ENCODE measurements at places on chromosomes 1 and 21. TPM values are rescaled to one million over a fixed set of nuclear protein-coding genes. Genes with fewer than 3 reads are reported as not detected.

- H3K36me3 ChIP-seq: no peaks in the 10 kb centered on the region
- peak; percentile 28 for DNase-seq
- no peak overlapping the region for H3K27ac ChIP-seq
Measured at GRCh38 chr1:20552728-20553445, 514 bp downstream of the FAM43B start.

DNA sequence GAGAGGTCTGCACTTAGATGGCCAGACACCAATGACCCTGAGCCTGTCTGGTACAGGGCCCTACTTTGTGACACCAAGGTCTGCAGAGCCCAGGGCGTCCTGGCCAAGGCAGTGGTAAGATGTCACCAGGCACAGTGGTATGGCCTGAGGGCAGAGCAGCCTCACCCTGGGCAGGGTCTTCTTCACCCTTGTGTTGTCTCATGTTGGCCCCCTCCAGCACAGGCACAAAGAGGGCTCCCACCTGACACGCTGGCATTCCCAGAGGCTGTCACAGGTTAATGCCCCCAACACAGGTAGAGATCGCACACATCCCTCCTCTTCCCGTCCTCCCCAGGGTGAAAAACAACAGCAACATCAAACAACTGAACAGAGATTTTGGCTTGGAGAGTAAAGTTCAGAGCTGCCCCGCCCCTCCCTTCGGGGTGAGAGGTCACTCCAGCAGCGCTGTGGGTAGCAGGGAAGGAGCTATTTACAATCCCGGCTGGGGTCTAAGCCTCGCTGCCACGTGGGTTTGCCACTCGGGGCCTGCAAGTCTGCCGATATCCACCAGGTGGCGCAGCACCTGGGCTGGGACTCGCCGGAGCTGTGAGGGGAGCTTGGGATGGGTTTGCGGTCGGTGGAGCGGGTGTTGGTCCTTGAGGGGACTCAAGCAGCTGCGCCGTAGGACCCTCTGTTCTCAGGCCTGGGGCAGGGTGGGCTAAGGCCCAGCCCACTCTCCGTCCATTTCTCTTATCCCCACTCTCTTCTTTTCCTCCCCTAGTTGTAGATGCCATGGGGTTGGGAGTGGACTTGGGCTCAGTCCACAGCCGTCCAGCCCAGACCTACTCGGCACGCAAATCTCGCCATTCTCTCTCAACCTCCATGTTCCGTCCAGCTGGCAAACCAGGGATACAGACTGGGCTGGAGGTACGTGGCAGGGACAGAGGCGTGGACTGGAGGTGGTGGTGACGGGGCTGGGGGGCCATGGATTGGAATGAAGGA, 12.7 kb downstream of the EFNA3 start:
- DNase-seq: peak; percentile 79
- no peaks in the 10 kb centered on the region for H3K27me3 ChIP-seq
- H3K4me1 ChIP-seq: peaks cover 3% of the 10 kb centered on the region
- no peak overlapping the region for H3K4me3 ChIP-seq
- no peak overlapping the region for H3K27ac ChIP-seq

- H3K27me3 ChIP-seq: no peaks in the 10 kb centered on the region
- no peaks in the 10 kb centered on the region for H3K36me3 ChIP-seq
- H3K4me3 ChIP-seq: no peak overlapping the region
- no peak overlapping the region for H3K27ac ChIP-seq
- no peak for DNase-seq
- H3K4me1 ChIP-seq: peaks cover 27% of the 10 kb centered on the region
Measured at GRCh38 chr1:55702064-55702463, 486.9 kb upstream of the USP24 start.

DNA sequence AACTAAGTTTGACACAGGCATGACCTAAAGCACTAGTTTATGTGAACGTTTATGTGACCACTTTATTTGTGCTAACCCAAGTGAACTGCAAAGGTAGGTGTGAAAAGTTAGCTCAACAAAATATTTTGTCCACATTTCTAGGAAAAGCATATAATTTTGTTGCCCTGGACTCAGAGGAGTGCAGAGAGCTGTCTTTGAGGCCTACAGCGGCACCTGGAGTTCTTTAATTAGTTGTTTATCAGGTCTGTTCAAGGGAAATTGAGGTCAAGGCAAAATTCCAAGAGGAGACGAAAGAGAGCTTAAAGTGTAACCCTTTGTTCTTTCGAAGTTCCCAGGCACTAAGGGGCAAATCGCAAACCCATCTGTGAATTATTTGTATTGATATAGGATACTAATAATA, 1.3 kb downstream of the GIPC2 start:
- no peaks in the 10 kb centered on the region for H3K36me3 ChIP-seq
- no peak for DNase-seq
- H3K27ac ChIP-seq: peak overlapping the region; percentile 85
- H3K4me3 ChIP-seq: no peak overlapping the region
- H3K4me1 ChIP-seq: peaks cover 8% of the 10 kb centered on the region

- H3K4me1 ChIP-seq: no peaks in the 10 kb centered on the region
- no peak for DNase-seq
- no peaks in the 10 kb centered on the region for H3K36me3 ChIP-seq
- no peak overlapping the region for H3K27ac ChIP-seq
- H3K4me3 ChIP-seq: no peak overlapping the region
Measured at GRCh38 chr1:186291271-186291670, 83.8 kb downstream of the TPR start.

DNA sequence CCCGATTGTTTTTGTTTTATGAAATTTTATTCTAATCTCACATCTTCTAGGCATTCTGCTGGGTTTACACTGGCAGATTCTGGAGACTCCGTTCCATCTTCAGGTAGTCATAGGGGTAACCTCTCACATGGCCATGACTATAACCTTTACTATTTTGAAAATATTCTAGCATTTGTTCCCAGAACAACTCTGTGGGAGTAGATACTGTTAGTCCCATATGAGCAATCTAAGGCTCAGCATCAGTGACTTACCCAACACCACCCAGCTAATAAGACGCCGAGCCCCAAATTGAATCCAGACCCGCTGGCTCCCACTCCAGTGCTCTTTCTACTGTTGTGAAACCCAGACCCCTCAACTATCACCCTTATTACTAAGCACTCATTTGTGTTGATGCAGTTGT, 9.8 kb downstream of the ADAMTS4 start:
- H3K4me3 ChIP-seq: no peak overlapping the region
- no peak for DNase-seq
- no peak overlapping the region for H3K27ac ChIP-seq
- H3K36me3 ChIP-seq: no peaks in the 10 kb centered on the region
- peaks cover 7% of the 10 kb centered on the region for H3K4me1 ChIP-seq

DNA sequence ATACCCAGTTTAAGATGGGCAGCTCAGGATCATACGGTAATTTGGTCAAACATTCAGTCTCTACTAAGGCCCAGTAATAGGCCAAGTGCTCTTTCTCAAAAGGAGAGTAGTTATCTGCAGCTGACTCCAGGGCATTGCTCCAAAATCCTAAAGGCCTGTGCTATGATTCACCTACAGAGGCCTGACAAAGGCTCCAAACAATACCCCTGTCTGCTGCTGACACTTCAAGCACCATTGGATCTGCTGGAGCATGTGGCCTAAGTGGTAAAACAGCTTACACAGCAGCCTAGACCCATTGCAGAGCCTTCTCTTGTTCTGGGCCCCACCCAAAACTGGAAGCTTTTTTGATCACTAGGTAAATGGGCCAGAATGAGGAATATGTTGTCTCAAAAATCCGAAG, 22.8 kb downstream of the SLAMF7 start:
- H3K27me3 ChIP-seq: no peaks in the 10 kb centered on the region
- no peak overlapping the region for H3K27ac ChIP-seq
- DNase-seq: no peak
- no peak overlapping the region for H3K4me3 ChIP-seq
- H3K4me1 ChIP-seq: no peaks in the 10 kb centered on the region

- peak; percentile 51 for DNase-seq
- no peaks in the 10 kb centered on the region for H3K4me1 ChIP-seq
- no peaks in the 10 kb centered on the region for H3K36me3 ChIP-seq
Measured at GRCh38 chr1:201125019-201125418, 2.0 kb downstream of the ASCL5 start.

DNA sequence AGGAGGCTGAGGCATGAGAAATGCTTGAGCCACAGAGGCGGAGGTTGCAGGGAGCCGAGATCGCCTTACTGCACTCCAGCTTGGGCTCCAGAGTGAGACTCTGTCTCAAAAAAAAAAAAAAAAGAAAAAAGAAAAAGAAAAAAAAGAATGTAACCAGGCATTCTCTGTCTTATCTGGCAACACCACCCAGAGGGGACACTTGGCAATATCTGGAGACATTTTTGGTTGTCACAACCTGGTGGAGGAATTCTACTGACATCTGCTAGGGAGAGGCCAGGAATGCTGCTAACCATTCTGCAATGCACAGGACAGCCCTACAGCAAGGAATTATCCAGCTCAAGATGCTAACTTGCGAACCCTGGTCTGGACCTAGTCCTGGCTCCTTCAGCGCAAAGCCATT, 2.3 kb upstream of the CNR2 start:
- H3K27me3 ChIP-seq: no peaks in the 10 kb centered on the region
- DNase-seq: no peak
- H3K4me1 ChIP-seq: no peaks in the 10 kb centered on the region
- no peak overlapping the region for H3K27ac ChIP-seq

- no peaks in the 10 kb centered on the region for H3K36me3 ChIP-seq
- no peak overlapping the region for H3K27ac ChIP-seq
- peak; percentile 60 for DNase-seq
- no peak overlapping the region for H3K4me3 ChIP-seq
Measured at GRCh38 chr1:198449727-198450433, 90.6 kb downstream of the ATP6V1G3 start.

DNA sequence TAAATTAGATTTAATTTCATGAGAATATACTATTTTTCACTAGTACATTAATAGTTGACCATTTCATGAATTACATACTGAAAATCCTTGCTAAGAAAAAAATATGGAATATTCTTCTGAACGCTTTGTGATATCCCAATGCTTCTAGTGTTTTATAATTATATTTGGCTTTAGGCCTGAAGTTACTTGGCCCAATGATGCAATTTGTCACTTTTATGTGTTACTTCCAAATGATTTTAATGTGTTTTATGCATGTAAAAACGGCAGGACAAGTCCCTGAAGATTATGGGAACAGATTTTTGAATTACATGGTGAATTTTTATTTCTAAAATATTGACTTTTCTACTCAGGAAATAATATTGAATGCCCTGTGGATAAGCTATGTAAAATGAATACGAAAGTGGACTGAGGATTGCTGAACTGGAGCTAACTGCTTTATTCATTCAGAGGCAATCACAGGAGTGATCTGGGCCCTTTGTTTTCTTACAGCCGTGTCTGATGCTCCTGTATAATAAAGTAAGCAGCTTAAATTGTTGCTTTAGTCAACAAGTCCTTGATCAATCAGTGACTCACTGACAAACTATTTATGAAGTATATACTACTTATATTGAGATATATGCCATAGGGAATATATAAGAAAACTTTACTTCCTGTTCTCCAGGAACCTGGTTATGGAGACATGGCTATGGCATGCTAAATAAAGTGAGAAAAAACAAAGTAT, 543.0 kb upstream of the RGS18 start:
- H3K4me1 ChIP-seq: no peaks in the 10 kb centered on the region
- no peak overlapping the region for H3K4me3 ChIP-seq

DNA sequence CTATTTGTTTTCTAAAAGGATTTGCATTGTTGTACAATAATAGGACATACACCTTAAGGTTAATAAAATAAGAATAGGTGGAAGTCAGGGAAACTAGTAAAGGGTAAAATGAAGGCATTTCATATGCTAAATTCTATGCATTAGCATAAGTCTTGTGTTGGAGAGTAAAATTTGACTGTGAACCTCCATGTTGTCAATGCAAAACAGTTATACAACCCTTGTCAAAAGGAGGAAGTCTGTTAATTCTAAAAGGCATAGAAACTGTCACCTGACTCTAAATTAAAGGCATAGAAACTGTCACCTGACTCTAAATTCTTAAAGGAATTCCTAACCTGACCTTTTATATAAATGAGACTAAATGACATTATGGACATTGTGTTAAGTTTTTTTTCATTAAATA, 291.8 kb downstream of the OLFM3 start:
- DNase-seq: no peak
- no peaks in the 10 kb centered on the region for H3K4me1 ChIP-seq
- H3K27ac ChIP-seq: no peak overlapping the region
- H3K27me3 ChIP-seq: no peaks in the 10 kb centered on the region
- no peak overlapping the region for H3K4me3 ChIP-seq

DNA sequence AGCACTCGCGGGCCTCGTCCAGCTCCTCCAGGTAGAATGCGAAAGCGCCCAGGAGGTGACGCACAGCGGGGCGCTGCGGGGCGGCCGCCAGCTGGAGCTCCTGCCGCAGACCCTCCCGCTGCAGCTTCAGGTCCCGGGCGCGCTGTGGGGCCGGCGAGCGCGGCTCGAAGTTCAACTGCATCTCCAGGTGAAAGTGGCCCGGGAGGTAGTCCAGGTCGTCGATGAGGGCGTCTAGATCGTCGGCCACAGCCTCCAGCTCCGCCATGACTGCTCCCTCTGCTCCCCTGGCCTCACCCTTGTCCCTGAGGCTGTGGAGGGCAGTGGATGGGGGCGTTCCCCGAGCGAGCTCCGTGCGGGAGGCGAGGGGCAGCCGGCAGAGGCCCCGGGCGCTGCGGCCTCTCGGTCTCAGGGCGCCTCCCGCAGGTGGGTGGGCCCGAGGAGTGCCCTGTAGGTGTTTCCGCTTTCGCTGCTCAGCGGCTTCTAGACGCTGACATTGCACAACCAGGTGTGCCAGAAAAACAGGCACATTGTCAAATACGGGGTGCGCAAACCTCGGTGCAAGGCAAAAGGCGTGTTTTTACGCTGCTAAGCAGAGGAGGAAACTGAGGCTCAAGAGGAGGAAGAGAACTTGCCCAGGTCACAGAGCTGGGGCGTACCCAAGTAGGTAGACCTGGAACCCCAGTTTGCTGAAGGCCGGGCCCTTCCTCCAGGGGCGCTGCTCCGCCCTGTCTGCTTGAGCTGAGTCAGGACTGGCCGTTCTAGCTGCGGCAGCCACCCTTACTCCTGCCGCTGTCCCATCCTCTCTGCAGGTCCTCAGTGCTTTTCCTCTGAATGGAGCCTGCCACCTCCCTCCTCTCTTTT, at the start of gene TTC22:
Gene TTC22 (minus strand): TSS at position 425 of the 861 bp plus-strand sequence. CDS start 160 bp downstream, at position 265.
- H3K4me1 ChIP-seq: no peaks in the 10 kb centered on the region
- peaks cover 3% of the 10 kb centered on the region for H3K27me3 ChIP-seq
- no peaks in the 10 kb centered on the region for H3K36me3 ChIP-seq
- no peak within 1 kb of the TSS for H3K27ac ChIP-seq

DNA sequence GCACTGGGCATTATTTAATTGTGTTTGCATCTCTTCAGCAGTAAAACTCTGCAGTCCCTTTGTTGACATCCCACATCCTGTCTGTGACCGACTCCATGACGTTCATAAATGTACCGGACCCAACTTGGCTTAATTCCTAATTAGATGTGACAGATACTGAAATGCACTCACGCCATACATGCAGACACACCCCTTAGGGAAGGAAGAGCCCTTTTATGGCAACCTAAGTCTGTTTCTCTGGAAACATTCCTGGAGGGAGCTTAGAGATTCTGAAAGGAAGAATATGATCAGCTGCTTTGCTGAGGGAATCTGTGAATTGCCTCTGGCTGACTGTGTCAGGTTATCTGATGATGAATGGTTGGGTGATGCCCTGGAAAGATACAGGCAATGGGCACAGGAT, 33.4 kb downstream of the ADAMTS5 start:
- no peak overlapping the region for H3K27ac ChIP-seq
- H3K4me1 ChIP-seq: peaks cover 8% of the 10 kb centered on the region
- H3K27me3 ChIP-seq: no peaks in the 10 kb centered on the region
- H3K36me3 ChIP-seq: no peaks in the 10 kb centered on the region
- H3K4me3 ChIP-seq: no peak overlapping the region
- peak; percentile 56 for DNase-seq

The ARHGEF2 gene
- polyA plus RNA-seq: 91.4 TPM

The FAM163A gene
- polyA plus RNA-seq: not detected

The KCTD3 gene
- polyA plus RNA-seq: 11.6 TPM

The GPR61 gene
- polyA plus RNA-seq: not detected

The SMAP2 gene
- polyA plus RNA-seq: 201 TPM

The CLCA4 gene
- 0.20 TPM for polyA plus RNA-seq

The FAM167B gene
- polyA plus RNA-seq: 5.9 TPM
